ENCODE measurements at places on chromosomes 1 and 21.

GRCh38 chr1:101242324-101243050 is 5.7 kb downstream of the S1PR1 start:
- DNase-seq, result peak; percentile 52

DNA sequence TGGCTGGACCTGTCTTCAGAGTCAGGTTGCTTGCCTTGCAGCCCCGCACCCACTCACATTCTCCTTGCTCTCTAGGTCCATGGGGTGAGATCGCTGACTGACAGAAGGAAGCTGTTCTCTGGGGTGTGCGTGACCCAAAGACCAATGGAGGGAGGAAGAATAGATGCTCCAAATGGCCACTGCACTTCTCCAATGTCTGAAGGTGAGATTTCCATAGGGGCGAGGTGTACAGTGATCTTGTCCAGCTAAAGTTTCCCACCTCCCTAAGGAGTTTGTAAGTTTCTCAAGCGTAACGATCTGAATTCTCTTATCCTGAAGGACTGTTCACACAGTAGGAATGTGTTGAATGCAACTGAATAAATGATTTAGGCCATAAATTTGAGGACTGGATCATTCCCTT is 211.9 kb upstream of the IRF2BP2 start:
- DNase-seq, result no peak

- DNase-seq, result no peak
Observed at GRCh38 chr1:33723251-33723650, 140.6 kb upstream of the HMGB4 start.

DNA sequence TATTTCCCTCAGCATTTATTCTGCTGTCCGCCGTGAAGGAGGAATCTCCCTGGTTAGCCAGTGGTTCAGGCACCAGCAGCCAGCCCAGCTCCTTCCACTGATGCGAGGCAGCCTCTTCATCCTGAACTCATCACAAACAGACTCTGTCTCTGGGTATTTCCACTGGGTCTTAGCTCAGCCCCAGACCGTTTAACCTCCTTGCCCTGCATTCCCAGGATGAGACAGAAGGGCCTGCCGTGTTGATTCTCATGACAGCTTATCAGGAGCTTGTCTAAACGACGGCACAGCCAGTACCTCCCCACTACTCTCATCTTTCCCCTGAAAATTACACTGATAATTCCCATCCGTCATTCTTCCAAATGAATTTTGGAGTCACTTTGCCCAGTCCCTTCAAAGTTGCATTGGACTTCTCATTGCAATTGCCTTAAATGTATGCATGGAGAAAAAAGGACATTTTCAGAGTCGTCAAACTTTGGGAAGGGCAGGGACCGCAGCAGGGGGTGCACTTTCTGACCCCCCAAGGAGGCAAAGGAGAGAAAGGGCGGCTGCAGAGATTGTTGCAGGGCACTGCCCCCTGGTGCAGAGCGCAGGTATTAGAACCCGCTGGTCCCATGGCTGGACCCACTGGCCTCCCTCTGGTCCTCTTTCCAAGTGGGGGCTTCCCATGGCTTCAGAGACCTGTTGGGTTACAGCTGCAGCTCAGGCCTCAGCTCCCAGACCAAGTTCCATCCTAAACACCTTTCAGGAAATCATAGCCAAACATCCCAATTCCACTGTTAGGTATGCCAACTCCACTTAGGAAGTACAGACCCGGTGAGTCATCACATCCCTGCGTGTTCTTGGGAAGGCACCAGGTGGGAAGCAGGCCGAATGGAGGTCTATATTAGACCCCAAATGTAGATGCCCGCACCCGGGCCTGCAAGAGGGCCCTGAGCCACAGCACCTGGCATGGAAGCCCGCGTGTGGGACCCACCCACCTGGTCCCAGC is 3.7 kb upstream of the MEGF6 start:
- DNase-seq, result no peak

GRCh38 chr1:220884109-220884980 is 5.1 kb downstream of the HLX start:
- no peak for DNase-seq

GRCh38 chr1:11790101-11790879 is 15.5 kb downstream of the MTHFR start:
- DNase-seq, result no peak

DNA sequence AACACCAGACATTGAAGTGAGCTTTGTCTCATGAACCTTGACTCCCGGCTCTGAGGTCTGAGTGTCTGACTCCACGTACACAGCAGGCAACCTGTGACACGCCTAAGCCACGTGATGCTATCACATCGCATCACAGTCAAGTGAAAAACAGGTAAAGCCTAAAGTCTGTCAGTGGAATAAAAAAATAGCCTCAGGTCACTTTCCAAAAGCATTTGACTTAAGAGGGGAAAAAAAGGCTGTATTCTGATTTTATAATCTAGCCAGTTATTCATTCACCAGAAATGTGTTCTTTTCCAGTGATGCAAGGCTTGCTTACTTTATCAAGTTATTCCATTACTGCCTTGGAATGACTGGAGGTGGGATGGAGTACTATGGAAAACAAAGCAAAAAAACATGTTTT is 163.2 kb upstream of the HMCN1 start:
- DNase-seq, result no peak

GRCh38 chr21:28663111-28663693 is 329.5 kb downstream of the LTN1 start:
- no peak for DNase-seq

DNA sequence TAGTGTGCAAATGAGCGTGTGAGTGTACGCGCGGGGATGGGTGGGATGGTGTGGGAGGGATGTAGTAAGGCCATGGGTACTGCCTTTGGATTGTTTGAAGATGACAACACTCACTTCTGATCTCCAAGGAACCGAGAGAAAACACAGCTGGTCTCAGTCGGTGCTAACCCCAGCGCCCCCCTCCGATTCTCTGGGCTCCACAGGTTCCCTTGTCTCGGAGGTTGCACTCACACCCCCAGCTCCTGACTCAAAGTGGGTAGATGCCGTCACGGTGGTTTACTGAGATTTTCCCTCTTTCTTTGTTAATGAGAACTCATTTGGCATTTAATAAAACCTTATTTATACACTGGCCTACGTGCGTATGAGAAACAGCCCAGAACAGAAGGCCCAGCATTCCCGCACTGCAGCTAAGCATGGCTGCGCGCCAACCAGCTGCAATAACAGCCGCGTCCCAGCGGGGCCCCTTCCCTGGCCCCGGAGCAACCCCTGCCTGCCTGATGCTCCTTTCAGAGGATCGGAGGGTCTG is 25.8 kb downstream of the ABCA4 start:
- DNase-seq, result no peak

DNA sequence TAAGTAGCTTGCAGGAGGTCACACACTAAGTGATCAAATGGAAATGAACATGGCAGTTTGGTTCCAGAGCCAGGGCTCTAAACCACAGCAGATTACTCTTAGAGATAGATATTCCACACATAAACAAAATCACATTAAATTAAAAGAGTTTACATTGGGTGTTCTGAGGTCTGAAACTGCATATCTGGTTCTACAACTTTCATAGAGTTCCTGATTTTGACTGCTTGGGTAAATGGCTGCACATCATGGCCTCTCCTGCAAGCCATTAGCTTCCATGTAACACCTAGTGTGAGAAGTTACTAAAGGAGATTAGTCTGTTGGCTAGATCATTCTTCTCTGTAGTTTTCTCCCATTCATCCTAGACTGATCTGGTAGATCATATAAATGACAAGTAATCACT is 12.8 kb upstream of the XCL2 start:
- no peak for DNase-seq

GRCh38 chr21:38847556-38847955 is 41.8 kb downstream of the ETS2 start:
- no peak for DNase-seq

DNA sequence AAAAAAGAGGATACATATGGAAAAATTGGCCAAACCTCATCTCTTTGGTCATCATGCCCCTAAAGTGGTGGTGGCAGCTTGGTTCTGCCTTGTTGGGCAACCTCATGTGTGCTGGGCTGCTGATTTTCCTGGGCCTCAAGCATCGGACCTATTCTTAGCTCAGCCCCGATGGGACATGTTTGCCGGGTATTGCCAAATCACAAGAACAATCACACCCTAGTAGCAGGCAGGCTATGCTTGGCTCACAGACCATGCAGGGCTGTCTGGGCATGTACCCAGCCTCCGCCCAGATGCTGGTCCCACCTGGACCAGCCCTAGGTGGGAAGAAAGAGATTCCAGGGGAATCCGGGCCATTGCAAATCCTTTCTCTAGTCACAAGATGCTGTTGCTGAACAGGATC is 189.4 kb upstream of the FGGY start:
- no peak for DNase-seq

DNA sequence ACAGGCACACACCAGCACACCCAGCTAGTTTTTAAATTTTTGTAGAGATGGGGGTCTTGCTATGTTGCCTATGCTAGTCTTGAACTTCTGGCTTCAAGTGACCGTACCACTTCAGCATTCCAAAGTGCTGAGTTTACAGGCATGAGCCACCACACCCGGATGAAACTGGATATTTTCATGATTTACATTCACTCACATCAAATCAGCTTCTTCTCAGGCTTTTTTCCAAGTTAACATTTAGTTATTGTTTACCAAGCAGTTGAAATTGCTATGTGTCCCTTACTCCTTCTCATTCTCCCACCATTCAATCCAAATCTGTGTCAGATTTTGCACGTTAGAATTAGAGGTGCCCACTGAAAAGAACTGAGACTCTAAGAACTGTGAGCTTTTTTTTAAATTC is 18.4 kb downstream of the RIT1 start:
- DNase-seq, result no peak

DNA sequence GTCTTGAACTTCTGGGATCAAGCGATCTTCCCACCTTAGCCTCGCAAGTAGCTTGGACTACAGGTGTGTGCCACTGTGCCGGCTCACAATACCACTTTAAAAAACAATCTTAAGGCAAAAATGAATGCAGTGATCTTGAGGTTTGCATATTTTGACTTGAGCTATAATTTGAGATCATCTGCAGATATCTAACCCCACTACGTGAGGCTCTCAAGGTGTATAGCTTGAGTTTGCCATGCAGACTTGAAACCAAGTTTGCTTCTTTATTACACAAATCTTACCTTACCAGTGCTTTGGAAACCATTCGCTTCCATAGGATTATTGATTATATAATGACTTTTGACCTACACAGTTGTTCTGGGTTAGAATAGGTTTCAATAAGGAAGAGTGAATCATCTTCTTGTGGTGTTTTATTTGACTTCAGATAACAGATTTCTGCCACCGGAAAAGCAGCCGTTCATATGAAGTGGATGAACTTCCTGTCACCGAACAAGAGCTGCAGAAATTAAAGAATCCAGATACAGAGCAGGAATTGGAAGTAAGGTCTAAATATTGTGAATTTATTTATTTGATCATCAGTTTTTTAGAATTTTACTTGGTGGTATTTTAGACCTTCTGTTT is 155.1 kb downstream of the VPS13D start:
- DNase-seq, result no peak

DNA sequence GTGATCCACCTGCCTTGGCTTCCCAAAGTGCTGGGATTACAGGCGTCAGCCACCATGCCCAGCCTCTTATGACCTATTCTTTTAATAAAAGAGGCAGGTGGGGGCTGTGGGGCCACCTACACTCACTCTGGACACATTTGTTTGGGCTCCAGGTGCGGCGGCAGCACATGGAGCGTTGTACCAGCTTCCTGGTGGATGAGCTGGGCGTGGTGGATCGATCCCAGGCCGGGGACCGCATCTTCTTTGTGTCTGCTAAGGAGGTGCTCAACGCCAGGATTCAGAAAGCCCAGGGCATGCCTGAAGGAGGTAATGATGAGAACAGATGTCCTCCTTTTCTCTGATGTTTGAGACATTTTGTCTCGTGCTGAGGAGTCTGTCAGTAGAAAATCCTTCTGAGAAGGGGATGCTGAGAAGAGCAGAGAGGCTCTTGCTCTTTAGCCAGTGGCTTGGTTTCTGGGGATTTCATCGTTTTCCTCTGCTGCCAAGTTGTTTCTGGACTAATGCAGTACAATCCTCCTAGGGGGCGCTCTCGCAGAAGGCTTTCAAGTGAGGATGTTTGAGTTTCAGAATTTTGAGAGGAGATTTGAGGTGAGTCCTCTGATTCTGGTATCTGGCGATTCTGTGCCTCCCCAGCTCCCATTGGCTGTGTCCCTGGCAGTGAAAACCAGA is 17.9 kb upstream of the MIIP start:
- peak; percentile 64 for DNase-seq

GRCh38 chr1:177927021-177927596 is 42.7 kb downstream of the SEC16B start:
- no peak for DNase-seq

GRCh38 chr1:217370757-217371156 is 260.1 kb downstream of the GPATCH2 start:
- no peak for DNase-seq

- DNase-seq, result no peak
Observed at GRCh38 chr1:67572594-67573221, 112.3 kb upstream of the GADD45A start.

- no peak for DNase-seq
Observed at GRCh38 chr1:160860840-160861505, 1.7 kb downstream of the CD244 start.

GRCh38 chr1:223747838-223748335 is 35.5 kb downstream of the CAPN2 start:
- DNase-seq, result no peak

- DNase-seq, result no peak
Observed at GRCh38 chr21:29939104-29939923, 482 bp downstream of the GRIK1 start.

GRCh38 chr1:58993403-58993802 is 209.6 kb upstream of the JUN start:
- no peak for DNase-seq

DNA sequence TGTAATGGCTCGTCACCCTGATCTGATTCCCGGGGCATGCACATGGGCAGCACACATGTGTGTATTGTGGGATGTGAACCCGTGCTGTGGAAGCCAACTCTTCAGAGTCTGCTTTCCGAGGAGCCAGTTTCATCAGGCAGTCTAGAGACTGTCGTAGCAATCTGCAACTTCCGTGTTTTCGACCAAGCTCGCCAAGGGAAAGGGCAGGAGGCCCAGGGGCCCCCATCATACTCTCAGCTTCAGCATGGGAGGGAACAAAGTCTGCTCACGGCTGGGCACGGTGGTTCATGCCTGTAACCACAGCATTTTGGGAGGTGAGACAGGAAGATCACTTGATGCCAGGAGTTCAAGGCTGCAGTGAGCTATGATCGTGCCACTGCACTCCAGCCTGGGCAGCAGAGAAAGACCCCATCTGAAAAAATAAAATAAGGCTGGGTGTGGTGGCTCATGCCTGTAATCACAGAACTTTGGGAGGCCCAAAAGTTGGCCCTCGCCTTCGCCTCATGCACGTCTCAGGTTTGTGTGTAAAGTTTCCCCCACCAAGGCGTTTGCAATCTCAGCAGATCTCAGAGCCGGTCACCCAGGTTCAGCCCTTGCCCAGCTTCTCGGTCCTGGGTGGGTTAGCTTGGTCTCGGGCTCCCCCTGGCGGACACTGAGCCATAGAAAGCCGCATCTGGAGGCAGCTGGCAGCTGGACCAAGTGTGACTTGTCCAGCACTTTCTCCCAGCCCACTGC is 48.5 kb upstream of the SLC25A33 start:
- DNase-seq, result peak; percentile 65

- DNase-seq, result peak; percentile 48
Observed at GRCh38 chr1:45685308-45686014, 872 bp downstream of the GPBP1L1 start.

GRCh38 chr1:177476676-177477075 is 305.9 kb downstream of the BRINP2 start:
- DNase-seq, result no peak

- DNase-seq, result no peak
Observed at GRCh38 chr1:24724345-24725208, 20.7 kb upstream of the CLIC4 start.

- DNase-seq, result no peak
Observed at GRCh38 chr1:240538776-240539430, 73.1 kb downstream of the GREM2 start.

- DNase-seq, result peak; percentile 69
Observed at GRCh38 chr21:38766987-38767722, 38.6 kb upstream of the ETS2 start.

GRCh38 chr1:95733031-95733430 is 499.0 kb downstream of the RWDD3 start:
- no peak for DNase-seq
